Natural killer cell treated with Interleukin-12 subunit alpha and Interleukin-12 subunit beta and Interleukin-15 and Interleukin-18, amount 100 ng/mL, for 72 hours (primary cell): ENCODE measurements at places on chromosomes 7 and 10. TPM values are rescaled to one million over a fixed set of nuclear protein-coding genes. Genes with fewer than 3 reads are reported as not detected.

Gene GDF10
- not detected for total RNA-seq

Gene LIPF
- total RNA-seq: not detected

Gene STRIP2
- total RNA-seq: 48.1 TPM

- no peak for DNase-seq
Measured at GRCh38 chr7:4045450-4045849, 636.6 kb upstream of the FOXK1 start.

GRCh38 chr10:3119796-3120459 is 52.6 kb downstream of the PFKP start:
- DNase-seq: no peak

Gene TMEM243
- total RNA-seq: 45.8 TPM

DNA sequence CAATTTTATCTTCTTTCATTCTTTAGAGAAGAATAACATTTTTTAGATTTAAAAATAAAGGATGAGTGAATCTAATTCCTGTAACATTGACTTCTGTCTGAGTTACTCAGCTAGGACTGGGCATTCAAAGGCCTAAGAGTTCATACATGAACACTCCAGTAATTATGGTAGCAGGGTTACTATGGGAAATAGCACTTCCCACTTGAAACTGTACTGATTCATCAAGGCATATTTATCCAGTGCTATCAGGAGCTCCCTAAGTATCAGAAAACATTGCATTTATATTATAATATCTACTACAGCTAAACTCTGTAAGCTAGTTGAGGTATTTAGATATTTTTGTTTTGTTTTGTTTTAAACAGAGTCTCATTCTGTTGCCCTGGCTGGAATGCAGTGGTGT is 41.8 kb downstream of the NDUFB2 start:
- no peak for DNase-seq
